Muscle of arm (tissue), 14 donors: ENCODE measurements at places on chromosomes 2 and 18.

GRCh38 chr2:88350331-88351248, 101.9 kb downstream of the FOXI3 start:
- peak; percentile 14 for DNase-seq

- no peak for DNase-seq
Measured at GRCh38 chr2:234751275-234751973, 200.4 kb upstream of the SH3BP4 start.

DNA sequence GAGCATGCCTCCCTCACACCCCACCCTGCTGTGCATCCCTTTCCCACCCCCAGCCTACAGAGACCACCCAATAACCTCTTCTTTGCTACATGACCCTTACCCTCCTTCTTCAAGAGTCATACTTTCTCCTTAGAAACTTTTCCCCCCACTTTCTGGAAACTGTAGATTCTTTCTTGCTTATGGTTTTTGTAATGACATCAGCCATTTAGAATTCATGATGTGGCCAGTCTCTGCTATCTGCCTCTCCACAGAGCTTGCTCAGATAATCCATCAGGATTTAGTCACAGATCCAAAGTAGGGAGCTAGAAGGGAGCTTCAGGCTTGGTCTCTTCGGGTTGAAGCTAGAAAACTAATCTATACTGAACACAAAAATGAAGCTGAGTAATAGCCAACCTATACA, 36.5 kb downstream of the GALM start:
- no peak for DNase-seq

DNA sequence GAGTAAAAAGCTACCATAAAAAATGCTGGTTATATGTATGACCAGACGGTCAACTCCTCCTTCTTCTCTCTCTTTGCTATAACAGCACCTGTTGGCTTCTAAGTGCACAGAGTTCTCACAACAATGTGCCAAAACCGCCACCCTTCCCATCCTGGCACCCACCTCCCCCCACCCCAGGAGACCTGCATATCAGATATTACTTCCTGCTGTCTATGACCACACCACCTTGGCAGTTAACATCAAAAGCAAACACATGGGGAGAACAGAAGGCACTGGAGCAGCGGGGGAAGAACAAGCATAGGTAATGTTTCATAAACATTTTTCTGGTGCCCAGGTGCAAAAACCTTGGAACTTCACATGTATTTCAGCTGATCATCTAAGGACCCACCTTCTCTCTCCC, 15.5 kb downstream of the SPRED2 start:
- no peak for DNase-seq
